ENCODE measurements at places on chromosomes 7 and 10.

- DNase-seq, result no peak
Measured at GRCh38 chr7:27186668-27187474, 1.8 kb upstream of the HOXA11 start.

DNA sequence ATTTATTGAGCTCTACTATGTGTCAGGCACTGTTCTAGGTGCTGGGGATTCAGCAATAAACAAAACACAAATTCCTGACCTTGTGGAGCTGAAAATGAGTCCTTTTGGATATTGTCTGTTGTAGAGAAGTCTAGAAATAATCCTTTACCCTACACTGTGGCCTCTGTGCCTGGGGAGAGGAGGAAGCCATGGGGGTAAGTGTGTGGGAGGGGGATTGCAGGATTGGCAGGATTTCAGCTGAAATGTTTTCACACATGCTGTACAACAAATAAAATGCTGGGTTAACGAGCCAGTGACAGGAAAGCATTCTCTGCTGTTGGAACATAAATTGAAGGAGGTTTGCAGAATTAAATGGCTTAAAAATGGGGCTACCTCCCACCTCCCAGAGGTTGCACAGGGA is 189.4 kb downstream of the FANK1 start:
- DNase-seq, result no peak

- DNase-seq, result no peak
Measured at GRCh38 chr7:132580717-132581285, 4.5 kb upstream of the PLXNA4 start.

- no peak for DNase-seq
Measured at GRCh38 chr7:99393355-99394187, 14.8 kb downstream of the PDAP1 start.

DNA sequence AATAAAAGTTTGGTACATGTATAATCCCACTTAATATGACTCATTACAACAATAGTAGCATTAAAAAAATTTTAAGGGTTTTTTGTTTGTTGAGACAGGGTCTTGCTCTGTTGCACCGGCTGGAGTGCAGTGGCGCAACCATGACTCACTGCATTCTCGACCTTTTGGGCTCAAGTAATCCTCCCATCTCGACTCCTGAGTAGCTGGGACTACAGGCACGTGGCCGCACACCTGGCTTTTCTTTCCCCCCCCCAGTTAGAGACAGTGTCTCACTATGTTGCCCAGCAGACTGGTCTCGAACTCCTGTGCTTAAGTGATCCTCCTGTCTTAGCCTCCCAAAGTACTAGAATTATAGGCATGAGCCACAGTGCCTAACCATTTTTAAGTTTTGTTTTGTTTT is 40.7 kb downstream of the KMT2C start:
- no peak for DNase-seq

GRCh38 chr10:95793401-95794045 is 37.6 kb downstream of the ENTPD1 start:
- DNase-seq, result no peak

GRCh38 chr7:2218444-2218785 is 14.3 kb downstream of the MAD1L1 start:
- DNase-seq, result no peak

GRCh38 chr7:65960351-65961074 is 21.5 kb downstream of the GUSB start:
- no peak for DNase-seq

- DNase-seq, result no peak
Measured at GRCh38 chr10:74084955-74085354, 65.7 kb downstream of the AP3M1 start.

DNA sequence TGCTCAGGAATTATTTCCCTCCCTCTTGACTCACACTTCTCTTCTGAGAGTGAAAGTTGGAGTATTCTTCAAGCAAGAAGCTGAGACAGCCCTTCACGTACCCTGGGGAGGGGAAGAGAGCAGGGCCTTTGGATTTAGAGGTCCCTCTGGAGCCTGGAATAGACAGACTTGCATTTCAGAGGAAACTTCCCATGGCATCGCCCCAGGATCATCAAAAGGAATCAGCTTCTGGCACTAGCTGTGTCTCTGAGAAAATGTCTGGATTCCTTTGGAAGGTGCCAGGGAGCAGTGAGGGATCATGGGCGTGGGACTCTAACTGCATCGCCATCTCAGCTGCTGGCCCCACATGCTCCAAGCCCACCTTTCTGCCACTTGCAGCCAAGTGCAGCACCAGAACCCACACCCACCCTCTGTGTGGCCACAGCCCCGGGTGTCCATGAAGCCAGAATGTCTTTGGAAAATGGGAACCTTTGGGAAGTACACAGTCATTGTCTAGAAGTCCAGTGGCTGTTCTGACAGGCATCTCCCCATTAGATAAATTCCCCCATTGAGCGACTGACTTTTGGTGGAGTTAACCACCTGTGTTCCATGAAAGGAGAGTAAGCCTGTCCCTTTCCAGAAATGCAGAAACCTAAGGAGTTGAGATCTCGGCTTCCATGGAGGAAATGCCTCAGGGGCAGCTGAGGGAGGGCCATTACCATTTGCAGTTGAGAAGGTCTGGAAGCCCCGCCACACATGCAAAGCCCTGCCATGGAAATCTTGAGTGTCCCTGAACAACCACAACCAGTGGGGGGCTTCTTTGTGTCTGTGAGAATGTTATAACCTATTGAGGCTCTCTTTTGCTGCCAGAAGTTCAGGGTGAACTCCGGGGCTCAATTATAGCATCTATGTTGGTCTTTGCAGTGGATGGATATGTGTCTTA is 57.8 kb upstream of the GDF10 start:
- DNase-seq, result no peak
